ENCODE measurements at places on chromosomes 3 and 15.
A peak's percentile ranks its signal among the peaks of the same experiment; 100 is the strongest.

DNA sequence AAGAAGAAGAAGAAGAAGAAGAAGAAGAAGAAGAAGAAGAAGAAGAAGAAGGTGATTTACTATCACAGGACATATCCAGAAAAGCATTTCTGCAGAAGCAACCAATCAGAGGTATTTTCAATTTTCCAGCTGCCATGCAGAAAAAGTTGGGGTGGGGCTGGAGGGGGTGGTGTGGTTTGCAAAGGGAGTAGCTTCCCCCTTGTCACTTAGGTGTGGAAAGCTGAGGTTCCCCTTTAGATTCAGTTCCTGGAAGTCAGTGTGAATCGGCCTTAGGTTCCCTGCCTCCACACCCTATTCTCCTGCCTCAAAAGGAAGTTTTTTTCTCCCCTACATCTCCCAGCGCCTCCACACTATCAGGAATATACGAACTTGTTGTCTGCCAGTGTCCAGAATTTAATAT lies 276.7 kb upstream of the ARRDC4 start:
- DNase-seq = no peak

DNA sequence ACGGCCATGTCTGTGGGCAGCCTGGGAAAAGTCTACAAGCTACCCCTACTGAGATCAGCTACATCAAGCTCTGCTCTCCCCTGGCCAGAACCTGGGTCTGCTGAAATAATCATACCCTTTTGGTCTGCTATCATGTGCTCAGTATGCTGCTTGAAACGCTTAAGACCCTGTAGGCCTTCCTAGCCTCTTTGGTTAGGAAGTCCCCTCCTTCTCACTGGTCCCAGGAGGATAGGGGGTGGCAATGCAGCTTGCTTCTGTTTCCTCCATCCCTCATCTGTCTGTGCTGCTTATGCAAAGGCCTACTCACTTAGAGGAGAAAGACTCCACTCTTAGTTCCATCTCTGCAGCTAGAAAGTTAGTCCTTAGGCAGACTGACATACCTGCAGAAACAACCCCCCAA lies 118.2 kb upstream of the RASGRP1 start:
- DNase-seq = no peak

DNA sequence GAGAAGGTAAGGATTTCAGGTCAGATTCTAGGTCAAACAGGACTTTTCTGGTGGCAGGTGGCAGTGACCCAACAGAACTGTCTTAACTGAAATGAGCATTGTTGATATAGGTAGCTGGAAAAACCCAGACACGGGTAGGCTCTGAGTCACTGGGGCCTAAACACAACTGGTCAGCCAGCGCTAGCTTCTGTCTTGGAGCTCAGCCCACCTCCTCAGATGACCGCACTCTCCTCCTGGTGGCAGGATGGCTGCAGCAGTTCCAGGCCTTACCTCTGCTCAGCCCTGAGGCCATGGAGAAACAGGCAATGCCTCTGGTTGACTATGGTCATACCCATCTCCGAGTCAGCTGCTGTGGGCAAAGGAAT lies 61.1 kb upstream of the GATA2 start:
- no peak for DNase-seq

DNA sequence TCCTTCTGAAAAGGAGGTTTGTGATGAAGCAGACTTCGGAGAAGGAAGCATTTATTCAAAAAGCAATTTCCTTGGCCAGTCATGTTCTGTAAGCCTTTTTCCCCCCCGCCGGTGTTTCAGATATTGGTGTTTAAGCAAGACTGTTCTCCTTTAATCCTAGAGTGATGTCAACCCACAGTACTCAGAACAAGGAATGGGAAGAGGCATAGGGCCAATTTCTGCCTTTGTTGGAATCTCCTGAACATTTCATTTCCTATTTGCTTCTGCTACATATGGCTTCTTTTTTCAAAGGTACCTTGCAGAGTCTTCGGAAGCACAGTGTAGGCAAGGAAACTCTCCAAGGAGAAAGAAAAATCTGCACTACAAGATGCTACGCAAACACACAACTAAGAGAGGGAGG lies 713.1 kb upstream of the CFAP20DC start:
- DNase-seq = no peak

GRCh38 chr3:144756704-144757440 lies 785.2 kb downstream of the DIPK2A start:
- no peak for DNase-seq

- no peak for DNase-seq
Observed at GRCh38 chr3:55654123-55654760, 167.1 kb upstream of the WNT5A start.

DNA sequence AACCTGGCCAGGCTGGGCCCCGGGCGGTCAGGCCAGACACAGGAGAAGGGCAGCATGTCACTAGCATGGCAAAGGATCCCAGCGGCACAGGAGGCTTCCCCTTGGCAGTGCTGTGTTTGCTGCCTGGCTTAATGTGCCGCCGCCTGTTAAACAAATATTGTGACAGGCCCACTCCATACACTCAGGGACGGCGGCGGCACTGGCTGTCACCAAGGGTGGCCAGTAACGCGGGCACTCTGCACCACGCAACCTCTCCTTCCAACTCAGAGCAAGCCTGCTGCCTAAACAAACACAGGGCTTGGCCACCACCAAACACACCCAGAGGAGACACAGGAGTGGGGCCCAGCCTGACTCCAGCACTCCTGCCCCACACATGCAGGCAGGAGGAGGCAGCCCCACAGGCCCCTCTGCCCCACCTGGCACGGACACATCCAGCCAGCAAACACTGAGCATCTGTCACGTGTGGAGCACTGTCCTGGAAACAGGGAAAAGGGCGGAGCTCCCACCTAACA lies 48.0 kb downstream of the TPRA1 start:
- peak; percentile 91 for DNase-seq

GRCh38 chr3:13189639-13190377 lies 116.6 kb upstream of the IQSEC1 start:
- DNase-seq = no peak

DNA sequence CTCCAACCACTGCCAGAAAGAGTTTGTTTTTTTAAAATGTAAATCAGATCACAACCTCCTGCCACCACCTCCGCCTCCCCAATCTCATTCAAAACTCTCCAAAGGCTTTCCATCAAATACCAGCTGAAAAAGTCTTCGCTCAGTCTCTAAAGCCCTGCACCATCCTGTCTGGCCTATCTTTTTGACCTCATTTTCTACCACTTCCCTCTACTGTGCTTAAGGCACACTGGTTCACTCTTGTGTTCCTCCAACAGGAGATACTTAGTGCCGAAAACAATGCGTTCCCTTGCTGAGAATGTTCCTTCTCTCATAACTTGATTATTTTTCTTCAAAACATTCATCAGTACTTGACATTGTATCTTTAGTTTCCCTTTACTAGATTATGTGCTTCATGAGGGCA lies 3.5 kb downstream of the BTBD1 start:
- no peak for DNase-seq

- no peak for DNase-seq
Observed at GRCh38 chr3:72633121-72633520, 215.1 kb downstream of the SHQ1 start.

DNA sequence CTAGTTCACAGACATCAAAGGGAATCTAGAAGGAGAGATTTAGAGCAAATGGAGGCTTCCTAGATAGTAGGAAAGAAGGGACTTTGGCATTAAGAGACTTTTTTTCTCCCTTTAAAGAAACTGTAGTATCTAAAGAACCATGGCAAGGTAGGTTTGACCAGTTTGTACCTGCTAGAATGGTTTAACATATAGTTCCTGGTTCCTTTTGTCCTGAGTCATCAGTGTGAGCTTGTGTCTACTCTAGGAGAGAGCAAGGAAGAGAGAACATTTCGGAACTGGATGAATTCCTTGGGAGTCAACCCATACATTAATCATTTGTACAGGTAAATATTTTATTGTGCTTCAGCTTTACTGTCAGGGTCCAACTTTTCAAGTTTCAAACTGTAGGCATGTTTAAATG lies 29.6 kb upstream of the TRPC1 start:
- no peak for DNase-seq

Measured in NCI-H1092 (cell line).